ENCODE measurements at places on chromosomes 3 and 15.

DNA sequence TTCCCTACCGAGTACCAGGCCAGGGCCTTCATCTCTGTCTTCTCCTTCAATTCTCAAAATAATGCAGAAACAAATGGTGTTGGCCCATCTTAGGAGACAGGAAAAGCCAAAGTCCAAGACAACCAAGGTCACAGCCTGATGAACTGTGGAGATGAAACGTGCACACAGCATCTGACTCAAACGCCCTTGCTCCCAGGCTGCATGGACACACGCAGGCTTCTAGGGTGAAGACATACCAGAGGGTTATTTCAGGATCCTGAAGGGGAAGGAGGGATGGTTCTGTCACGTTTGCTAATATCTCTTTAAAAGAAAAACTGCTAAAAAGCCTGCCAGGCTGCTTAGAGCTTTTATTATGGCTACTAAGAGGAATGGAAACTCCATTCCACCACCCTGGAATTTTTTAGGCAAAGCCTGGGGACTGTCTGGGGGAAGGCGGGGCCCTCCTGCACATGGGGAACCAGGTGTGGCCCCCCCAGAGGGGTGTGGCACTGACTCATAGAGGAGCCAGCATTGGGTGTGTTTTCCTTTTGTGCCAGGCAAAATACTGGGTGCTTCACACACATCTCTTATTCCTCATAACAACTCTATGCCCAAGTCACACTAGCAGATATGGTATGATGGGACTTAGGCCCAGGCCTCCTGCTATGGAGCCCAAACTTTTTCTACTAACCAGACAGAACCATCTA lies 62.9 kb downstream of the UMPS start:
- no peak for DNase-seq

DNA sequence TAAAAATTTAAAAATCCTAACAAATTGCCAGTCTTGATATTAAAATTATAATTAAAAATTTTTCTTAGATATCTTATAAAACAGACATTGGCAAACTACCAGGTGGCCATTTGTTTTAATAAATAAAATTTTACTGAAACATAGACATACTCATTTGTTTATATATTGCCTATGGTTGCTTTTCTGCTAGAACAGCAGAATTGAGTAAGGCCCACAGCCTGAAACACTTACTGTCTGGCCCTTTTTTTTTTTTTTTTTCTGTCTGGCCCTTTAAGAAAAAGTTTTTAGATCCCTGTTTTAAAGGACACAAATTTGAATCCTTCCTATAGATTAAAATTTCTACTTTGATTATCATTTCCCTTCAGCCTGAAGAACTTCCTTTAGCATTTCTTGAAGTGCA lies 60.5 kb upstream of the CTDSPL2 start:
- no peak for DNase-seq

GRCh38 chr15:73981761-73982221 lies 10.3 kb downstream of the STOML1 start:
- DNase-seq: no peak

DNA sequence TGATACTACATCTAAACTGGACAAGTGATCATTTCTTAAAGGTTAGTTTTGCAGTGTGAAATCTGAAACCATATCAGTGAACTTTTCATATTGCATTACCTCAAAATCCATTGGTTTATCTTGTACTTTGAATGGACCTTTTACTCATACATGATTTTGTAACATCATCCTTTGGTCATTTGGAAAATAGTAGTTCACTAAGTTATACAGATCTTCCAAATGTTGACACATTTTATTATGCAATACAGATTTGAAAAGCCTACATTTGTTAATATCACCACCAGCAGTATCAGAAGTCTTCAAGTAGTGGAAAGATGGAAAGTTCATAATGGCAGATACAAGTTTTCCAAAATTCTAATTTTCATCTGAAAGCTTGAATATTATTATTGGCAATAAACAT lies 64.0 kb upstream of the CDV3 start:
- no peak for DNase-seq

GRCh38 chr3:36786921-36787890 lies 22.9 kb upstream of the DCLK3 start:
- DNase-seq: no peak

DNA sequence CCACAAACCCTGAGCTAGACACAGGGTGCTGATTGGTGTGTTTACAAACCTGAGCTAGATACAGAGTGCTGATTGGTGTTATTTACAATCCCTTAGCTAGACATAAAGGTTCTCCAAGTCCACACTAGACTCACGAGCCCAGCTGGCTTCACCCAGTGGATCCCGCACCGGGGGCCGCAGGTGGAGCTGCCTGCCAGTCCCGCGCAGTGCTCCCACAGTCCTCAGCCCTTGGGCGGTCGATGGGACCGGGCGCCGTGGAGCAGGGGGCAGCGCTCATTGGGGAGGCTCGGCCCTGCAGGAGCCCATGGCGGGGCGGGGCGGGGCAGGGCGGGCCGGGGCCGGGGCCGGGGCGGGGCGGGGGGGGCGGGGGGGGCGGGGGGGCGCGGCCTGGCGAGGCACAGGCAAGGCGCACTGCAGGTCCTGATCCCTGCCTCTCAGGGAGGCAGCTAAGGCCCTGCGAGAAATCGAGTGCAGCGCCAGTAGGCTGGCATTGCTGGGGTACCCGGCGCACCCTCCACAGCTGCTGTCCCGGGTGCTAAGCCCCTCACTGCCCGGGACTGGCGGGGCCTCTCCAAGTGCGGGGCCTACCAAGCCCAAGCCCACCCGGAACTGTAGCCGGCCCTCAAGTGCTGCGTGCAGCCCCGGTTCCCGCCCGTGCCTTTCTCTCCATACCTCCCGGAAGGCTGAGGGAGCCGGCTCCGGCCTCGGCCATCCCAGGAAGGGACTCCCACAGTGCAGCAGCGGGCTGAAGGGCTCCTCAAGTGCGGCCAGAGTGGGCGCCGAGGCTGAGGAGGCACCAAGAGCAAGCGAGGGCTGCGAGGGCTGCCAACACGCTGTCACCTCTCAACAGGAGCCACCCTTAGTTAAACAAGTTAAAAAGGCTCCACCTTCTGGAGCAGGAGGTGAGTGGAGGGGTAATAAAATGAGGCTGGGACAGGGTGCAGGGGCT lies 9.8 kb upstream of the TMEM40 start:
- no peak for DNase-seq

- DNase-seq: no peak
Observed at GRCh38 chr3:109331692-109332091, 5.7 kb downstream of the DPPA4 start.

- DNase-seq: no peak
Observed at GRCh38 chr3:179967622-179968021, 69.1 kb downstream of the PEX5L start.

GRCh38 chr3:173901649-173902048 lies 504.1 kb downstream of the NLGN1 start:
- no peak for DNase-seq

- no peak for DNase-seq
Observed at GRCh38 chr3:99972380-99973104, 141.8 kb downstream of the FILIP1L start.

- DNase-seq: no peak
Observed at GRCh38 chr3:60641354-60641753, 609.9 kb downstream of the FHIT start.

GRCh38 chr3:175386630-175387029 lies 527.5 kb downstream of the NAALADL2 start:
- DNase-seq: no peak

- DNase-seq: no peak
Observed at GRCh38 chr15:95371664-95372063, 958.8 kb upstream of the NR2F2 start.

DNA sequence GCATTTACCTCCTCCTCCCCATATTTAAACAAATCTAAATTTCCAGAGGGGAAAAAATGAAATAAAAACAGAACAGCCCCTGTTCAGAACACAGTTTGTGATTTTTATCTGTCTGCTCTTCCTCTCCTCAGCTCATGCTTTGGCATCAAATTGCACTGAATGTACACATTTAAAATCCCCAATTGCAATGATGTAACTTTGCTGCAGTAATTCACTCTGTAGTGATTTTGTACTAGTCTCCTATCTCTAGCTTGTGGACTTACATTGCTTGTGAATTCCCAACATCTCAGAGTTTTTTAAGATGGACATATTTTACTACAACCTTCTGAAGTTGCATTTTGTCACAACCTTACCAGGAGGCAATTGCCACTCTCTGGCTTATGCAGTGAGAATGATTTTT lies 81.6 kb upstream of the ROBO2 start:
- DNase-seq: no peak

GRCh38 chr3:52679199-52679538 lies 6.5 kb downstream of the PBRM1 start:
- no peak for DNase-seq

DNA sequence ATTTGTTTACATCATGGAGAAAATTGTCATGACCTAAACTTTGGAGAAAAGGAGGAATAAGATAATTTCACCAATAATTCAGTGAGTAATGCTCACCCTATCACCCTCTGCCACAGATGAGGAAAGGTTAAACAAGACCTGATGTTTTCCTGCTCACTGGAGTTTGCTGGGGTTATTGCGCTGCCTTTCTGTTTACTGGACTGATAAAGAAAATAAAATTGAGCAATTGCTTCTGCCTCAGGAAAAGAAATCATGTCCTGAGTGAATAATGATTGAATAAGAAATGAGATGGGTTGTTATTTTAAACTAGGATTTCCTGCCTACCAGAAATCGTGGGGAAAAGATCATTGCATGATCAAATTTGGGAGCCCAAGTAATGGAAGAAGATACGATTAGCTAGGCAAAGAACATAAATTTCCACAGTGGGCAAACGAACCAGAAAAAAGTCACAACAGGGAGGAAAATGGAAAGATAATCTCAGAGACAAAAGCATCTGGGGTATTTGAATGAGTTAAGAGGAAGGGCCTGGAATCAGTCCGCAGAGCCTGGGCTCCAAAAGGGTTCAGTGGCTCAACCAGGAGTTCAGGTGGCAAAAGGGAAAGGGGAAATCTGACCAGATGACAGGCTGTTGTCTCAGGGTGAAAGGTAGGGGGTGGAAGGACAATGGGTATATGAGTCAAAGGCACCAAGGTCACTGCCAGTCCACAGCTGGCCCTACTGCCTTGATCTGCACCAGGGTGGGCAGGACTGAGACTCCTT lies 146.8 kb downstream of the FAM43A start:
- no peak for DNase-seq

DNA sequence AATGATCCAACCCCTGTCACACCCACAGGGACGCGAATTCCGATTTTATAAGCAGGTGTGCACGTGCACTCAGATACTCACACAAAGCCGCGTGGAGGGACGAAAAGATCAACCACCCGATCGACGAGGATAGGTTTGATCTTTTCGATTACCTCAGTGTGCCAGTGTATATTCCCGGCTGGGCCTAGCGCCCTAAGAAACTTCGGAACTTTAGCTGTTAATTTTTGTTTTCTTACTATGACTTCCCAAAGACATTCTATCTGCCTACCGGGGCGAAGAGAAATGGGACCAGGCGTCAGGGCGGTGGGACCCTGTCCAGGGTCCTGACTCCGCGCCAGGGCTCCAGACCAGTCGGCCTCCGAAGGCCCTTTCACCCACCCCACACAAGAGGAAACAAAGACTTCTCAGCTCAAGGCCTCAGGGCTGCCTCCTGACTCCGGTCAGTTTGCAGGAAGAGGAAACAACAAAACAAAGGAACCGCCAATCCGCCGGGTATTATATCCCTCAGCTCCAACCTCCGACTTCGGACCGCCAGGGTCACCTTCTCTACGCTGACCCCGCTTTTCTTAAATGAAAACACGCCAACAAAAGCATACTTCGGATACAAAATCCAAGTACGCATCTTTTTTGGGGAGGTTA lies 6.8 kb downstream of the ONECUT1 start:
- DNase-seq: no peak

DNA sequence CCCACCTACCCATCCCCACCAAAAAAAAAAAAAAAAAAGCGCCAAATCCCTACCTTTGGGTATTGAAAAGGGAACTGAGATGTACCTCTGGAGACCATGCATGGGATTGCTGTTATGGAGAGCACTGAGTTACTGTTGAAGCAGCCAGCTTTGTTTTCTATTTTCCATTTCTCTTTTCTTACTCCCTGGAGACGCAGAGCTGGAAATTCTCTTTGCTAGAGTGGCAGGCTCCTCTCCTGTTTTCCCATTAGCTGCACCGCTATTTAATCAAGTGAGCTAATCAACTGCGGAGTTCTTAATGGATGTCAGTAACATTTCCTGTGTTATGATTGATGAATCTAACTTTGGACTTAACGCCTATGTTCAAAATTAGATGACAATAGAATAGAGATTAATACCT lies 136.1 kb upstream of the LMCD1 start:
- DNase-seq: no peak

GRCh38 chr3:4645468-4645867 lies 152.3 kb downstream of the ITPR1 start:
- no peak for DNase-seq

DNA sequence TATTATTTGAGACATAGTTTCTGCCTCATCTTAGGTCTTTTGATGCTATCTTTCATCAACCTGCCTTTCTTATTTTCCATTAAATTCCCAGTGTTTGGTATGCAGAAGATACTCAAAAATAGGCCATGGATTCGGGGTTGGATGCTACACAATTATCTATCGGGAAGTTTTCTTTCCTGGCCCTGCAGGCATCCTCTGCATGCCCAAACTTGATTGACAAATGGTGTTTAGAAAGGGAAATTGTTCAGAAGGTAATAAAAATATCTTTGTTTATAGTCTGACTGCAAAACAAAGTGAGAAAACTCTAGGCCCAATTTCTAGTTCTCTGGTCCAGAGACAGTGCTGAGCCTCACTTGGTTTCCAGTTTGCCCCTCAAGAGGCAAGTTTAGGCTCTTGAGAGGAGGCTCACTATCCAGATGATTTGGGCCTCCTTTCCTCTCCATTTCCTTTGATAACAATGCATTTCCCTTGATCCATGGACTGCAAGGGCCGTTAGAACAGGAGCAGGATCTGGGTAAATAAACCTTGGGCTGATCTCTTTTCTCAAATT lies 157.1 kb upstream of the DPH6 start:
- no peak for DNase-seq

DNA sequence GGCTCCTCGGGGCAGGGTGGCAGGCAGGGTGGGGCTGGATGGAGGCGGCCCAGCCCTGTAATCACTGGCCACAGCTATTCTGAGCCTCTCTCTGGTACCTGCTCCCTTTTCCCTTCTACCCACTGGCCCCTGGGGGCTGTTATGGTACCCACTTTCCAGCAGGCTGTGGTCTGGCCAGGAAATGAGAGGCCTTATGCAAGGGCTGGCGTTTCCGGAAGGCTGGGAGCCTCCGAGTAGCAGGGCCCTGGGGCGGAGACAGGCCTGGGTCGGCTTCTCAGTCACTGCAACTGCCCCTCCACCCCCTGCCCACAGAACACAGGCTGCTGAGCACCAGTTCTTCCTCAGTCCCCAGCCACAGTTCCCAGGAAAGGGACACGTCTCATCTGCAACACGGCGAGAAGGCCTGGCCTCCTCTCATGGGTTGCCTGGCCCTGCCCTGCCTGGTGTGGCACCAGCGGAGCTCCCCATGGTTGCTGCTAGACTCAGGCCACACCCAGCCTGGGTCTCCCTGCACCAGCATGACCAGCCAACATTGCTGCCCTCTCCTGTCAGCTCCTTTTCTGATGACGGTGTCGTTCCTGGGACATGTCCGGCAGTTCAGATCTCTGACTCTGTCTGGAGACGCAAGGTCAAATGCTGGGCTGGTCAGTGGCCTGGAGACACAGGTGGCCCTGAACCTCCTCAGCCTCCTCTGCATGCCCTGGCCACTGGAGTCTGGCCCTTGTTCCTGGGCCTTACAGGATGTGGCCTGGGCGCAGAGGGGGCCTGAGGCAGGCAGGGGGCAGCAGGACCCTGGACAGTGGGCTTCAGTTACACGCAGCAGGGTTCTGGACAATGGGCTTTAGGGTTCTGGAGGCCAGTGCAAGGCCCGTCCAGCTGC lies 6.5 kb downstream of the CHST13 start:
- no peak for DNase-seq

- DNase-seq: no peak
Observed at GRCh38 chr3:134311265-134311664, 60.6 kb upstream of the RYK start.

GRCh38 chr3:195717416-195717815 lies 3.4 kb upstream of the MUC20 start:
- no peak for DNase-seq

All from stimulated activated CD4-positive, alpha-beta T cell treated with anti-CD3 and anti-CD28 coated beads, Interleukin-12 subunit alpha, Interleukin-12 subunit beta, amount 100 ng/mL, for 48 hours (primary cell).